ENCODE measurements at places on chromosomes 2 and 18.

DNA sequence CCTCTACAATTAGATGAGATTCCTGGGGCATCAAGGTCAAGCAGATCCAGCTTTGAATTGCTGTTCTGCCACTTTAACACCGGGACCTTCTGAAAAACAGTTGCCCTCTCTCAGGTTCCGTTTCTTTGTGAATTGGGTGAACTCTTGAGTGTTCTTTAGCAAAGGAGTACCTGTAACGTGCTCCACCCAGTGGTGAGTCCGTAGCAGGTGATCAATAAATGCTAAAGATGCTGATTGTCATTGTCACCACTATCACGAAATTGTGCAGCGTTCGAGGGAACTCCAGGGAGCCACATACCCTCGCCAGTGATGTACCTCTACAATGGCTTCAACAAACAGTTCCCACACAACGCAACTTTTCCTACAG, 81.9 kb downstream of the TCF7L1 start:
- DNase-seq, result no peak

DNA sequence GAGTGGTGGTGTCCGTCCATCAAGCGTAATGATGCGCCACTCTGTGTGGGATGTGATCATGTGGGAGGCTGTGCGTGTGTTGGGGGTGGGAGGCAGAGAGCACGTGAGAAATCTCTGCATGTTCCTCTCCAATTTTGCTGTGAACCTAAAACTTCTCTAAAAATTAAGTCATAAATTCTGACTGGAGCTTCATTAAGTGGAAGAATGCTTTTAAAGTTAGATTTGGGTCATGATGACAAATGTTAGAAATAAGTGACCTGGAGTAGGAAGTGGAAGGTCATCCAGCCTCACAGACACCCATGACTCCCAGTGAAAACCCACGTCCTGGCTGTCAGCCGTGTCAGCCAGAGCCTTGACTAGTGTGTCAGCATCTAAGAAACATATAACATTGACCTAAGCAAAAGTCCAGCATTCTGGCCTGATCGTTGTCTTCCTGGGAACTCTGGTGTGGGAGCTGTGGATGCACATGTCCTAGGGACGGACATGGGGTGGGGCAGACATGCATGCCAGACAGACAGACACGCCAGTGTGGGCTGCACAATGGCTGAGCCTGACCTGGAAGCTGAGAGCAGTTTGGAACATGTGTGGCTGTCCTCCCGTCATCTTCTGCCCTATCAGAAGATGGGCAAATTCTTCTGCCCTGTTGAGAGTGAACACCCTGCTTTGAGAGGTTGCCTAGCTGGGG, 245.6 kb downstream of the FAM210A start:
- DNase-seq, result no peak

DNA sequence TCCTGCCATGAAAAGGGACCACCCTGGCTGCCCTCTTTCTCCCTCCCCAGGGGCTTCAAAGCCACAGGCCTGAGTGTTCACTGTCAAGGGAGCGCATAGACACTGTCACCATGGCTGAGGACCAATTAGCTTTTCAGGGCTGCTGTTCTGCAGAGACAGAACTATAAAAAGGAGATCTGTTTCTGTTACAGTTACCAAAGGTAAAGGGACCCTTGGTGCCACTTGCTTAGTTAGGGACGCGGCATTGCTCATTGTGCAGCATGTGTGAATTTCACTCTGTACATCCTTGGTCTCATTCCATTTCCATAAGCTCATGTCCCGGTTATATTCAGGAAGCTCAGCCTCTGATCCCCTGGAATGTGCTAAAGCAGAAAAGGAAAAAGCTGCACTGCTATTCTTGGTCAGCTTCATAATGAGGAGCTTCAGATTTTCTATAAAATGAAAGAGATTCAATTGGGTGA, 55.5 kb upstream of the RNF152 start:
- DNase-seq, result no peak

DNA sequence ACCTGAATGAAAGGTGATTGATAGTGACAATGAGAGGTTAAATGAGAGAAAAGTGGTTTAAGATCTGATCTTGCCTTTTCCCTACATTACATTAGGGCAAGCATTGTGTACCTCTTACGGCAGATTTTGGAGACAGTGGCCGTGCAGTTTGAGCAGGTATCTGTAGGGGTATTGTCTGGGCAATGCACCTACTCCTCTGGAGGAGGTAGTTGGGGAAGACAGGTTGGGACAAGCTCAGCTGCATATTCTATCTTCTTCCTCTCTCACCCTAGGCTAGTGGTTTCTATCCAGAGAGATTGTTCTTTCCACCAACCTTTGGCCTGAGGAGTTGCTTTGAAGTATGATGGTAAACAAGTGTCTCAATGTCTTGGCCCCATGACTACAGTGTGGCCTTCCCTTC, 323.2 kb downstream of the CYP26B1 start:
- DNase-seq, result no peak

- no peak for DNase-seq
These were observed 7.6 kb downstream of the TRIP12 start for GRCh38 chr2:229914171-229914570.

DNA sequence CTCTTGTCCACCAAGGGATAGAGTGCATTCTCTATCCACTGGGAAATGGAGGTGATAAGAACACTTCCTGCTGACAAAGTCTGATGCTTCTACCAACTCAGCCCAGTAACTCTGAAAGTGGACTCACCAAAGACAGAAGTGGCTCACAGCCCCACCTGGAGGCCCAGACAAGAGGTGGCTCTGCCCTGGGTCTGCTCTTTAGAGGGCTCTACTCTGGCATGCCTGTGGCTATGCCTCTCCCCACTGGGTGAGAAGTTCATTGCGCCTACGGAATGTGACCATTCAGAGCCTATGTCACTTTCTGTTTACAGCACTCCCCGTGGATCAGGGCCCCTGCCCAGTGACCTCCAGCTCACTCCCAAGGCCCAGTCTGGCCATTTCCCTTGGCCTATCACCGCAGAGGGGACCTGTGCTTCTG, 13.5 kb upstream of the XDH start:
- no peak for DNase-seq

- DNase-seq, result no peak
These were observed 47.5 kb upstream of the STAM2 start for GRCh38 chr2:152222975-152223637.

- no peak for DNase-seq
These were observed 107.3 kb downstream of the TMEFF2 start for GRCh38 chr2:192087398-192087958.

DNA sequence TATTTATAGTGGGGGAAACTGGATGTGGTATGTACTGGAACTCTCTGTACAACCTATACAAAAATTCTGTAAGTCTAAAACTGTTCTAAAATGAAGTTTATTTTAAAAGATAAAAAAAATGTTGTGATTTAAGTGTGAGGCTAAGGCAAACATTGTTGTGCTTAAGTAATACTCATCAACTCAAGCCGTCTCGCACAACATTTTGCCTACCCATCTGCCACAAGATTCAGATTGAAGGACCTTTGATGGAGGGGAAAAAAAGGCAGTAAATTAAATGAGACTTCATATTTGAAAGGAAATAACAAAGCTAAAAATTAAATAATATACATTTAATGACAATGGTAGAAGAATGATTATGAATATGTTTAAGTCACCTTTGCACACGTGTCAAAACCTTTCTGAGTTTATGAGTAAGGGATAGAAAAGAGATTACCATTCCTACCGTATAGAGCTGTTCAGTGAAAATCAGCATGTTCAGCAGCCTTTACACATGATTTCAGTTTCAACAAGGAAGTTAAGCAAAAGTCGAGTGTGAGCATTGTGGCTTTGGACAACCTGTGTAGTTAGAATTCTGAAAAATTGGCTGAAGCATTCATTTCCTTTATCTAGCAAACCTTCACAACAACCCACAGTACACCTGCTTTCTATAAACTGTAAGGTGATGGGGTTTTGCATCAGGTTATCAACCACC, 499.3 kb downstream of the IRS1 start:
- no peak for DNase-seq

DNA sequence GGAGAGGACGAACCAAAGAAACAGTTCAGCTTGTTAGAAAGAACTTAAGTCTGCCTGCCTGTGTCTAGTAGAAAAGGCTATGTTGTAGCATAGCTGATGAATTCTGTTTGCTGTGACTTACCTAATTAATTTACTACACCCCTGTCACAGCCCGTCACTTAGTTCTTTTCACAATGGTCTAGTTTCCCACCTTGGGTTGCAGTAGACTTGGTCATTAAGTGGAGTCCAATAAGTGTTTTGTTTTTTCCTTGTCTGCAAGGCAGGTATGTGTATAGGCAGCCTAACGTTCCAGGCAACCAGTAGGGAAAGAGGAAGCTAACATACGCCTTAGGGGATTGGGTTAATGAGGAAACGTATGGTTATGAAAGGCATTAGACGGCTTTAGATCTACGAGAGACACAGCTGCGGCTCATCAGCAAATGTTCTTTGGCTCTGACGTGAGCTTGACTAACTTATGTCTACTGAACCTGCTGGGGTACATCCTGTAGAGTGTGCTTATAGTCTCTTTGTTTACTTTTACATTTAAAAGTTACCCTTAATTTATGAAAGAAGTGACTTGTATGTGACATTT, 180.1 kb downstream of the PRPF40A start:
- no peak for DNase-seq

Measured in T-cell (primary cell).